ENCODE measurements at places on chromosomes 13 and 19.

DNA sequence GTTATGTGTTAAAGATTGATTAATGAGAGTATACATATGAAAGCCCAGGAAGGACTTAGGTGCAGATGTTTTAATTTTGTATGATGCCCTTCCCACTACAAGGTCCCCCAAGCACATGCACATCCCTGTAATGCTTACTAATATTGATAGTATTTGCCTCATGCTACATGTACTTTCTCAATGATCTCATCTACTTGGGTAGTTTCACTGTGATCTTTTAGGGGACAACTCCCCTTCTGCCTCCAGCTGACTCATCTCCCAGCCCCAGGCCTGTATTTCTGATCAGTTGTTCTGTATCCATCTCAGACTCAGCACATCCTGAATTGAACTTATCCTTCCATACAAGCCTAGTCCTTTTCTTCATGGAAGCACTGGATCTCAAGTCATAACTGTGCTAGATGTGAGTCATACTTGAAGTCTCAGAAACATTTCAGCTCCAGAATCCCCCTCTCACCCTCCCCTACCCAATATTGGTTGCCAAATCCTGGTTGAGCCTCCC, 49.4 kb upstream of the INTS6 start:
- no peak for ATAC-seq

DNA sequence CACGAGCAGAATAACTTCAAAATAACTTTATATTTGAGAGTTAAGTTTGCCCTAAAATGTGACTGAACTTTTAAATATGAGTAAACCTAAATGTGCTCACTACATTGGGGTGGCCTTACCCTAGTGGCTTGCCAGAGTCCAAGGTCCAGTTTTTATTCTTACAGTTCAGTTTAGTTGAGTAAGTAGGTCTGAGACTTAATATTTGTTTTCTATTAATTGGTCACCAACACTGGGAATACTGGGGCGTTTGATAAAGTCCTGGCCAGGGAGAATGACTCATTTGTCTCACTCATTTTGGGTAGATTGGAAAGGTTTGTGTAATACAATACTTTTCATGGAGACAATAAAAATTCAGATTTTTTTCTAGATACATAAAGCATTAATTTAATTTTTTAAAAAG, 127.8 kb upstream of the SPATA13 start:
- ATAC-seq: no peak

DNA sequence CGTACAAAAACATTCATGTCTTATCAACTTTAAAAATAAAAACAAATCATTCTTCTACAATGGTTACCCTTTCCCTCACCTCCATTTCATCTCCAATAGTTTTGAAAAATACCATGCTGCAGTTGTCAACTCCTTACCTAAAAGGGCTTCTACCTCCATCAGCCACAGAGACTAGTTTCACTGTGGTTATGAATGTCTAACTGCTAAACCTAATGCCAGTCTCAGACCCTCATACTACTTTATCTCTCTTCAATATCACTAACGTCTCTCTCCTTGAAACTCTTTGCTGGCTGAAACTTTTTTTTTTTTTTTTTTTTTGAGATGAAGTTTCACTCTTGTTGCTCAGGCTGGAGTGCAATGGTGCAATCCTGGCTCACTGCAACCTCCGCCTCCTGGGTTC, 27.1 kb downstream of the LNX2 start:
- ATAC-seq: no peak

- ATAC-seq: no peak
These were observed 3.3 kb upstream of the UQCR11 start for GRCh38 chr19:1608359-1609102.

- ATAC-seq: no peak
These were observed 28.2 kb upstream of the C13orf46 start for GRCh38 chr13:114002009-114002544.

DNA sequence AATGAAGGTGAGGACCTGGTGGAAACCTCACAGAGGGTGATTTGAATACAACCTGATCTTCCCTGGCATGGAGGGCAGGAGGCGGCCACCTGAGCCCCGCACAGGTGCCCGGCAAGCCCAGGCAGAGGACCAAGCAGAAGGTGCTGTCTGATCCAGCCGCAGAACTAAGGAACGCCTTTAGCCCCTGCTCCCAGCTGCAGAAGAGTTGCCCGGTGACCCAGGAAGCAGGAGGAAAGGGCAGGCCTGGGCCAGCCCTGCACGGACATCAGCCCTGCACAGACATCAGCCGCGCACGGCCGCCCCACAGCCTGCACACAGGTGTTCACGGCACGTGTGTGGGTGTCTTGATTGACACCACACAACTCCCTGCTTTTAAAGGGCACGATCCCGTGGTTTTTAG, 43.1 kb downstream of the RASA3 start:
- no peak for ATAC-seq

DNA sequence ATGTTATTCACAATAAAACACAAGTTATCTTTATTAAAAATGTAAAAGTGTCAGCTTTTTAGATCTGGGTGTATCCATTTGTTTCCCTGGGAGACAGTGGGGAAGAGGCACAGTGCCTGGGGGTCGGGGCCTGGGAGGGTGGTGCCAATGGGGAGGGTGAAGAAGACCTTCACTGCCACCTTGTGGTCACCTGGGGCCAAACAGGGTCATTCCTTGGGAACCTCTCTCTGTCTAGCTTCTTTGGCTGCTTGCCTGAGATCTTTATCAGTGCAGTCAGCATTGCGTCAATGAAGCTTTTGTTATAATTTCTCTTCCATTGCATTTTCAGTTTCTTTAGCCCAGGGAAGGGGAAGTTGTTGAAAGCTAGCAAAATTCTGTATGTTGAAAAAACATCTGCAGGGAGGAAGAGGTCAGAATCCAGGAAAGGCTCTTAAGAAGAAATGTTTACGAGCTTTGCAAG, 39.1 kb downstream of the PCDH8 start:
- peak; percentile 97 for ATAC-seq

DNA sequence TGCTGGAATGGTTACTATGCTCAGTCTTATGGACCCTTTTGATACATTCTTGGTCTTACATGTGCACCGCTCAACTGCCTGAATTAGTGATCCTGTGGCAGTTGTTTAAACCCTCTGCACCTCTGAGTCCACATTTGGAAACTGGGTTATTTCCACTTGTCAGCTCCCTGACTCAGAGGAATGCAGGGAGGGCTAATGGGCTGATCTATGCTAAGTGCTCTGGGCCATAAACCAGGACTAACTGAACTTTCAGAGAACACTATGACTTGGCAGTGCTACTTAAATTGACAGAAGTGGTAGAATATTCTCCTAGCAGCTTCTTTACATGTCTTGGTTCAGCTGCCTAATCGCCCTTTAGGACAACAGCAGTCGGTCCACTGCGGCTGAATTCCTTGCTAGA, 26.8 kb upstream of the MED4 start:
- no peak for ATAC-seq

DNA sequence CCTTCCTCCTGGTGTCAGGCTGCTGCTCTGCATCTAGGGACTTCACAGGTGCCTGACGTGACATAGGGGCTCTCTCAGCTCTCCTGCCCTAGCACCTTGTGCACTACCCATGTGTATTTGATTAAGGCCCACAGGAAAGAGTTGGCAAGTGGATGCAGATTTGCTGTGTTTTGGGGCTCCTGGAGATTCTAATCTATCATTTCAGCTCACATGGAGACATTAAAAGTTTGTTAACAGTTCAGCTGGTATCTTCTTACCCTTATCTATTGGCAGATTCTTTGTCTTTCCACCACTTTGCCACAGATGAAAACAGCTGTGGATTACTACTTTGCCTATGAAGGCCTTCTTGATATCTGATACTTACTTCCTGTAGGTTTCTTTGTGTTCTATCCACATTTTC, 41.9 kb downstream of the WASF3 start:
- ATAC-seq: no peak

- ATAC-seq: no peak
These were observed 68.1 kb downstream of the UFM1 start for GRCh38 chr13:38417727-38418126.

DNA sequence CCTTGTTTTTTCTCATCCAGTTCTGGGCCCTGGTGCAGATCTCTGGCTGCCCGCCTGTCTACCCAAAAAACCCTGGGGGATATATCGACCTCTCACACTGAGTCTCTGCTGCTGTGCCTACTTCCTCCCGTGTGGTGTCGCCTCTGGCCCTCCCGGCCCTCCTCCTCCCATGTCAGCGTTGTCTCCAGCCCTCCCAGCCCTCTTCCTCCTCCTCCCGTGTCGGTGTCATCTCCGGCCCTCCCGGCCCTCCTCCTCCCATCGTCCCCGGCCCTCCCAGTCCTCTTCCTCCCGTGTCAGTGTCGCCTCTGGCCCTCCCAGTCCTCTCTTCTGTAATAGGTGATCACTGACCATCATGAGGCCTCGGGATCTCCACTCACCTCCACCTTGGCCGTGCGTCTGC, 81.8 kb downstream of the GPR12 start:
- no peak for ATAC-seq
